ENCODE measurements at places on chromosomes 16 and 17.

- no peak for DNase-seq
Measured at GRCh38 chr17:9855036-9855435, 29.3 kb downstream of the GLP2R start.

DNA sequence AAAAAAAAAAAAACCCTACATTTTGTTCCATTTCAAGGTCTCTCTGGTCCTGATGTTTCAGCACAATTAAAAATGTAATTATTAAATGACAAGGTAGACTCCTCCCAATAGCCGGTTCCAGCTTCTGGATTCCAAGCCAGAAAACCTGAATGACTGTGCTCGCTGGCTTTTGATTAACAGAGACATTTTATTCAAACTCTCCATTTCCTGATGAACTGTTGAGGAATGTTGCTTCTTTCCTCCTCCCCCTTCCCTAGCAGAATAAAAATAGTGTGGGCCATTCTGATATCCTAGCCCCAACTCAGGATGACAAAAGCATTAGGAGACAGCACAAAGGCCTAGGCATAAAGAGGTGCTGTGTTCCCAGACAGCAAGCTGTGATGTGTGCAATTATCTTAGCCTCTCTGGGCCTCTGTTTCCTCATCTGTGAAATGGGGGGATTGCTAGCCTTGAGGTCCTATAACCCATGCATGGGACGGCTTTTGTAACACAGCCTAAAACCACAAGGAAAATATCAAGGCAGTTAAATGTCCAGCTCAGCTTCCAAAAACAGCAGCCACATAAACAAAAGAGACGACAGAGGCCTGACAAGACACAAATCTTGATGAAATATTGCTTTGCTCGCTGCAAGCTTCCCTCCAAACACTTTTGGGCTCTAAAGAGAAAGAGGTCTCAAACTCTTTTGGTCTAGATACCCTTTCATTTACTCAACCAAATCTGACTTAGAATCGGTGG, 127.2 kb upstream of the RCVRN start:
- DNase-seq = no peak

DNA sequence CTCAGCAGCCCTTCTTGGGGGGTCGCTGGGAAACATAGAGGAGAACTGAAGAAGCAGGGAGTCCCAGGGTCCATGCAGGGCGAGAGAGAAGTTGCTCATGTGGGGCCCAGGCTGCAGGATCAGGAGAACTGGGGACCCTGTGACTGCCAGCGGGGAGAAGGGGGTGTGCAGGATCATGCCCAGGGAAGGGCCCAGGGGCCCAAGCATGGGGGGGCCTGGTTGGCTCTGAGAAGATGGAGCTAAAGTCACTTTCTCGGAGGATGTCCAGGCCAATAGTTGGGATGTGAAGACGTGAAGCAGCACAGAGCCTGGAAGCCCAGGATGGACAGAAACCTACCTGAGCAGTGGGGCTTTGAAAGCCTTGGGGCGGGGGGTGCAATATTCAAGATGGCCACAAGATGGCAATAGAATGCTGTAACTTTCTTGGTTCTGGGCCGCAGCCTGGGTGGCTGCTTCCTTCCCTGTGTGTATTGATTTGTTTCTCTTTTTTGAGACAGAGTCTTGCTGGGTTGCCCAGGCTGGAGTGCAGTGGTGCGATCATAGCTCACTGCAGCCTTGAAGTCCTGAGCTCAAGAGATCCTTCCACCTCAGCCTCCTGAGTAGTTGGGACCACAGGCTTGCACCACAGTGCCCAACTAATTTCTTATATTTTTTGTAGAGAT, 3.4 kb downstream of the STH start:
- peak; percentile 24 for DNase-seq

DNA sequence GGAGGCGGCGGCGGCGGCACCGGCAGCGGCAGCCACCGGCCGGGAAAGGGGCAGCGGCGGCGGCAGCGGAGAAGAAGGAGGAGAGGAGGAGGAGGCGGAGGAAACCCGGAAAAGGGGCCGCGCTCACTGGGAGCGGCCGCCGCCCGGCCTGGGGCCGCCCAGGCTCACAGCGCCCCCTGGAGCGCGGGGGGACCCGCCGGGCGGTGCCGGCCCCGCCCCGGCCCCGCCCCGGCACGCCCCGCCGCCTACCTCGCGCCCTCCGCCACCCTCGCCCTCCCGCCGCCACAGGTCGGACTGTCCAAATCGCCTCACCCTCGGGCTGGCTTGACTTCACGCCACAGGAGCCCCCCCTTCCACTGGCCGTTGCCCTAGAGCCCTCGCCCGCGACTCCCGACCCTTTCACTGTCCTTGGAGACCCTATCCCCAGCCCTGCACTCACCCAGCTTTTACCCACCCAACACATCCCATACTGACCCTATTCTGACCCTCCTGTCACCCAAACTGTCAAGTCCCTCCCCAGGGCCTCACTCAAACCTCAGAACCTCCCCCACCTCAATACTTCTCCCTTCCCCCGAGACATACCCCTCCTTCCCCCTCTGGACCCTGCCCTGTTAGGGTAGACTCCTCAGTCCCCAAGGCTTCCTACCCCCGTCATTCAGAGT, at the start of gene CSNK2A2:
Gene CSNK2A2, minus strand, starts transcription at position 85 of the 662 bp plus-strand sequence. CDS start 370 bp downstream, outside the sequence.
- peak; percentile 18 for DNase-seq

DNA sequence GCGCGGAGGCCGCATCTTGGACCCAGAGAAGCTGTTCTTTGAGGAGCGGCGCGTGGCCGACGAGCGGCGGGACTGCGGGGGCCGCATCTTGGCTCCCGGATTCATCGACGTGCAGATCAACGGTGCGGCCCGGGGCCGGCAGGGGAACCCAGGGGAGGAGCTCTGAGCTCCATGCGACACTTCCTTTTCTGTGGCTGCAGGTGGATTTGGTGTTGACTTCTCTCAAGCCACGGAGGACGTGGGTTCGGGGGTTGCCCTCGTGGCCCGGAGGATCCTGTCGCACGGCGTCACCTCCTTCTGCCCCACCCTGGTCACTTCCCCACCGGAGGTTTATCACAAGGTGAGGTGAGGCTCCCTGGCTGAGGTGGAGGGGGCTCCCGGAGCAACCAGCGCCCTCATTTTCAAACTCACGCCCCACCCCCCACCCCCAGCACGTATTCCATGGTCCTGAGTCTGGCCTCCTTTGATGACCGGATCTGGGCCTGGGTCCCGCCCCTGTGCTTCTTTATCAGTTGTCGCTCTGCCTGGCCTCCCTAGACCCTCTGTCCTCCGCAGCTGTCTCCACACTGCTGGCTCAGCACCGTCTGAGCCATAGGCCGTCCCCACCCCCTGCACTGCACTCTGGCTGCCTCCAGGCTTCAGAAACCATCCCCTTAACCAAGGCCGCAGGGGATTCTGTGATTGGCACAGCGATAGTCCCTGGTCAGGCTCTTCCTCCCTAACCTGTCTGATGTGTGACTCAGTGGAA, 787 bp downstream of the AMDHD2 start:
- peak; percentile 43 for DNase-seq

DNA sequence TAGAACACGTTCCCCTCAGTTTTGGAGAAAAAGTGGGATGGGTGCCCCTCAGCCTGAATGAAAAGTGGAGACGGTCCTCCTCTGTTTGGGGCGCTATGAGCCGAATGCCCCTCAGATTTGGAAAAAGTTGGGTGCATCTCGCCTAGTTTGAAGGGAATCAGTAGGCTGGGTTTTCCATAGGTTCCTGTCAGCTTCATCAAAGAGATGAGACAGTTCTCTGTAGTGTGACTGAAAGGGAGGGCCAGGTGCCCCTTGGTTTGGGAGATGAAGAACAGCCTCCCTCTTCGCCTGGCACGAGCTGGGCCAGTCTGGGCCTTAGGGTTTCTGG, 742 bp upstream of the SLC9A5 start:
- no peak for DNase-seq

DNA sequence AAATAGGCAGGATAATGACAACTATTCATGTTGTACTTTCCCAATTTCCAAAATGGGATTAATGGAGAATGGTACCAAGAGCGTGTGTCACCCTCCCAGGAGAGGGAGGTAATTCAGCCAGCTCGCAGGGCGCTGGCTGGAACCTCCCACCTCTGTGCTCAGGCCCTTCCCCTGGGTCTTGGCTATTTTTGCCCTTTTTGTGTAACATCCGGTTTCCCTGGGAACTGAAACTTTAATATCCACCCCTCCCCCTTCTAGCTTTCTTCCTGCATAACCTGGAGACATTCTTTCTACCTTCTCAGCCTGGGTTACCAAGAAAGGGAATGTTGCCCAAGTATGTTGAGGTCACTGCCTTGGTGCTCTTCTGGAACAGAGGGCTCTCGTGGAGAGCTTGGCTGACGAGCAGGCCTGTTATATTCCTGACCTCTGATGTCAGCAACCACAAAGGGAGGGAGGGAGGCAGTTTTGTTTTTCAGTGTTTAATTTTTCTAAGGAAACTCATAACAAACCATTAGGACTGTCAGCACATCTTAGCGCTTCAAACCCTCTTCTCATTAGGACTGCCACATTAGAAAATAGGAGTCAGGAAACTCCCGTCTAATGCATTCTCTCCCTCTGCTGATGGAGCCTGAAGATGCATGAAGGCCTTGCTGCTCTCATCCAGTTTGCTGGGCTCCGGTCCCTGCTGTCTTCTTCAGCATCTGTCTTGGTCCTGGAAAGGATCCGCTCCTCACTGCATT, 25.6 kb downstream of the ITGB3 start:
- no peak for DNase-seq

GRCh38 chr17:76034428-76035350, 7.6 kb upstream of the EVPL start:
- no peak for DNase-seq

- DNase-seq = no peak
Measured at GRCh38 chr16:9042964-9043680, 48.3 kb upstream of the HAPSTR1 start.

DNA sequence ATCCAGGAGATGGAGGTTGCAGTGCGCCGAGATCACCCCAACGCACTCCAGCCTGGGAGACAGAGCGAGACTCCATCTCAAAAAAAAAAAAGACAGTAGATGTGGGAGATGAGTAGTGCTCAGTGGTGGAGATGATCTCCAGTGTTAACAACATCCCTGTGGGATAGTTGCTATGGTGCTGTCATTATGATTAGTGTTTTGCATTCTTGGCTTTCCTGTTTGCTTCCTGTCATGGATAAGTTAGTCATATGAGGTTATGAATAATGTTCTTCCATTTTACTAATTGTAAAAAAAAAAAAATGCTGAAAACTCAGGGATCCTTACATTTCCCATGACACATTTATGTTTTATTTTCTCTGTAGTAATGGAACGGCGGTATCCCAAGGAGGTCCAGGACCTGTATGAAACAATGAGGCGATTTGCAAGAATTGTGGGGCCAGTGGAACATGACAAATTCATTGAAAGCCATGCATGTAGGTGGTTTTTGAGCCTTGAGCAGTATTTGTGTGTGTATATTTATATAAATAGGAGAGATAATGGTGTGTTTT, 24.5 kb upstream of the DUSP14 start:
- DNase-seq = peak; percentile 88

GRCh38 chr16:87068762-87069150, 248.4 kb downstream of the C16orf95 start:
- DNase-seq = no peak

GRCh38 chr16:86040496-86040895, 141.5 kb downstream of the IRF8 start:
- no peak for DNase-seq

- no peak for DNase-seq
Measured at GRCh38 chr17:82388223-82388921, 16.8 kb downstream of the UTS2R start.

GRCh38 chr16:11196286-11196828, 59.6 kb downstream of the SOCS1 start:
- DNase-seq = no peak

- DNase-seq = no peak
Measured at GRCh38 chr17:17623904-17624303, 32.4 kb upstream of the PEMT start.

DNA sequence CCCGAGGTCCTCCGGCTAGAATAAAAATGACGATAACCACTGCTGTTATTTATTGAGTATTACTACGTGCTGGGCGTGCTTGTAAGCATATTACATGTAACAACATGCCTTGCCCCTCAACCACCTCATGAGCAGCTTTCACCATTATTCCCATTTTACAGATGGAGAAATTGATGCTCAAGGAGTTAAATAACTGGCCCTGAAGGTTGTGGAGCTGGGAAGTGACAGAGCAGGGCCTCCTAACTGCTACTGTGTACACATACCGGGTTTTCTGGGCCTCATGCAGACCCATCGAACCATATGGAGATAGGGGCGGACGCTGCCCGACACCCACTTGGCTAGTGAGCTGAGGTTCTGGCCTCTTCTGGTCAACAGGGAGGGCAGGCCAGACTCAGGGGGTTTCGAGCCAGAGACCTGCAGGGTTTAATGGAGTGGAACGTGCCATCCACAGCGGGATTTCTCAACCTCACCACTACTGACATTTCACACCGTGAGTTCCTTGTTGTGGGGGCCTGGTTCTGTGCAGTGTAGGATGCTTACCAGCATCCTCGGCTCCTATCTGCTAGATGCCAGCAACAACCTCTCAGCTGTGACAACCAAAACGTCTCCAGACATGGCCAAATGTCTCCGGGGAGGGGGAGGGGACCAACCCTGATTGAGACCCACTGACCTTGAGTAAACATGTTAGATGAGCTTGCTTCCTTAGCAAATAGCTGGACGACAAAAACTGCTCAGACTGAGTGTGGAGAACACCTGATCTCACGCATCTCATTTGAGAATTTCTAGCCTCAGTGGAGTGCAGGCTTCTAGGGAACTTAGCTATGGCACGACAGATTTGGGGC, 432.0 kb downstream of the SLC39A11 start:
- DNase-seq = no peak

DNA sequence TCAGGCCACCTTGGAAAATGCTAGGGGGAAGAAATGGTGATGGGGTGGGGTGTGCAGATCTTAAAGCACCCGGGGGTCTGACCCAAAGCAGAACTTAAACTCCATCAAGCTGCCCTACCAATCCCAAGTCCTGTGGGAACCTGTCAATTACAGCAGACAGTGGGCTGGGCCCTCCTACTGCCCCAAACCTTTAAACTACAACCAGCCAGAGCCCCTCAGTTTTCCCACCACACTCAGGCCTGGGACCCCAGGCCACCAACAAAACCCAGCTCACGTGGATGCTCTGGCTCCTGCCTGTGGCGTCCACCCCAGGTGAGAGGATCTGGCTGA, 2.7 kb downstream of the MYO18A start:
- no peak for DNase-seq

DNA sequence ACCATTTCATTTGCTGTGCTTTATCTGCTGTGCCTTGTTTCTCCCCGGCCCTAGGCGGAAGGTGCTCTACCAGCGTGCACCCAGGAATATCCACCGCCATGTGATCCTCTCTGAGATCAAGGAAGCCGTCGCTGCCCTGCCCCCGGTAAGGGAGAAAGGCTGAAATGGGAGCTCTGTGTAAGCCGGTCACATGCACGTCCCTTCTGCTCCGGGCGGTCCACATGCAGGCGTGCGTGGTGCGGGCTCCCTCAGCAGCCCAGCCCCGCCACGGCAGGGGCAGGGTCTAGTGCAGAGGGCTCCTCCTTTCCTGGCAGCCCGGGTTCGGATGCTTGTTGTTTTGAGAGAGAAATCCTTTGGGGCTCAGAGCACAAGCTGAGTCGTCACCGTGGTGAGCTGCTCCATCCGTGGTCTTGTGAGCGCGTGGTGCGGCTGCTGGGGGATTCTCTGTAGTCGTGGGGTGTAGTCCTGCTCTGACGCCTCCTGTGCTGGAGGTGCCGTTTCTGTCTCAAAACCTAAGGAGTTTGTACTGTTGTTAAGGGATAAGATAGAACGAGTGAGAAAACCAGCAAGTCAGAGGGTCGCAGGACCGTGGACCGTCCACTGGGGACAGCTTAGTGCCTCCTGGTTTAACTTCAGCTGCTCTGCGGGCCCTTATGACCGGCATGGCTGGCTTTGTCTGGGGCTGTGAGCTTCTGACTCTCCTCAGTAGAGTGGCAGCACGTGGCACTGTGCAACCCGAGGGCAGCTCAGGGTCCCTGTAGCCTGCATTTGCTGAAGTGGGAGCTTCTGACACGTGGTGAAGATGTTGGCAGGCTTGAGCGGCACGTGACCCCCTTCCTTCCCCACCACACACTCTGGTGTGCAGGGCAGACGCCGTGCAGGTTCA, 12.3 kb upstream of the MC1R start:
- no peak for DNase-seq

Data from dermis microvascular lymphatic vessel endothelial cell (primary cell).